Dermis microvascular lymphatic vessel endothelial cell (primary cell): ENCODE measurements at places on chromosomes 4 and X. TPM values are rescaled to one million over a fixed set of nuclear protein-coding genes. Genes with fewer than 3 reads are reported as not detected.

Gene MAGEA6
- total RNA-seq = not detected in 2 replicates

Gene UGT2A1
- total RNA-seq = not detected in 2 replicates

Gene TKTL2
- total RNA-seq = not detected in 2 replicates

Gene FABP2
- total RNA-seq = not detected in 2 replicates

Gene AREG
- under 0.01 and 0.13 TPM in 2 replicates for total RNA-seq

Gene GATA1
- not detected in 2 replicates for total RNA-seq

Gene HSFX2
- total RNA-seq = 0.25 and 0.26 TPM in 2 replicates

GRCh38 chr4:184790826-184791225 is 34.9 kb downstream of the ACSL1 start:
- DNase-seq = no peak

DNA sequence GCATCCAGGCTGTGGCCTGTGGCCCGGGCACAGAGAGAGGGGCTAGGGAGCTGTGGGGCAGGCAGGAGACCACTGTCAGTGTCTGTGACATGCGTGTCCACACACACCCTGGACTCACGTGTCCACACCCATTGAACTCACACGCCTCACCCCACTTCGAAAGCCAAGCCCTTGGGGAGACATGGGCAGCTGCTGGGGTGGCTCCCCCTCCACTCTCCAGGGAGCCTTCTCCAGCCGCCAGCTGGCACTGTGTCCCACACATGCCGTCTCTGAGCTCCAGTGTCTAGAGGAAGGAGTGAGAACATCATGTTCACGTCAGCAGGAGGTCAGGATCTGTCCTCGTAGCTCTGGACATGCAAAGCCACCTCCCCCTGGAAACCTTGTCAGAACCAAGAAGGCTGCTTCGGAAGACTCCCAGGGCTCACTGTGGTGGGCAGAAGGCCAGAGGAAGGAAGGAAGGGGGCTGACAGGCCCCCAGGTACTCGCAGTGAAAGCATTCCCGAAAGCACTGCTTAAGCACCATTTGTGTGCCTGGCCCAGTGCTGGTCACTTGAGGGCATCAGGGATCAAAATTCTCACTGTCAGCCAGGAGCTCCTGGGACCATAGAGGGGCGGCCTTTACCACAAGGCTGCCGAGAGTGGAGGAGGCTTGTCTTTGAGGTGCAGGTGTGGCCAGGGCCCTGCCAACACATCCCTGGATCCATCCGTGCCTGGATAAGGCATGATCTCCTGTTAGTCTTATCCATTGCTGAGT is 61.4 kb downstream of the HTRA3 start:
- peak; percentile 35 for DNase-seq

DNA sequence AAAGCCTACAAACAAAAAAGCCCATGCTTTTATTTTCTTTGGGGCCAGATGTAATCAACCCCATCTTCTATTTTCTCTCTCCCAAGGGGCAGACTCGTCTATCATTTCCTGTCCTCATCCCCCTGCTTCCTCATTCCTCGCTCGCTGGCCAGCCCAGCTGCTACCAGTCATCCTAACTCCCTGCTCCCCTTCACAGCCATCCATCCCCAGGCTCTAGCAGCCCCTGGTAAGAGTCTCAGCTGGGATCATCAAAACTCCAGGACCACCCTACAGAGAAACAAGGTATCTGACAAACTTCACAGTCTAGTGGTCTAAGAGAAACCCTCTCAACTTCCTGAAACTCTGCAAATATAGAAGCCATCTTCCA is 23.6 kb downstream of the SH3KBP1 start:
- DNase-seq = no peak

GRCh38 chr4:67660418-67660817 is 40.5 kb downstream of the UBA6 start:
- no peak for DNase-seq

DNA sequence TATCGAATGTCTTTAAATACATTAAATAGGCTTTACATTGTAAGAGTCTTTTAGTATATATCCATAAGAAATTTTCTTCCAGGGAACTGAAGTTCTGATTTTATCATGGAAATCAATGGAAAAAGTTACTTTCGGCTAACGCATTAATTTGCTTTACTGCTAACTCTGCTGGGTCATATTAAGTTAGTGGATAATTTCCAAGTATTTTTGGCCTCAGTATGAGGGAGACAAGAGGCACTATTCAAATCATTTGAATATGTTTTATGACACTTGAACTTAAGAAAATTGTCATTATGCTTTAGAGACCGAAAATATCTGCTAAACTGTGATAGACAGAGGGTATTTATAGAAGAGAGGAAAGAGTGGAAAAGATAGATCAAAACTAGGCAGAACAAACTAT is 237.5 kb downstream of the PCDH7 start:
- no peak for DNase-seq

- no peak for DNase-seq
Observed at GRCh38 chr4:159400558-159401225, 297.8 kb downstream of the RAPGEF2 start.

DNA sequence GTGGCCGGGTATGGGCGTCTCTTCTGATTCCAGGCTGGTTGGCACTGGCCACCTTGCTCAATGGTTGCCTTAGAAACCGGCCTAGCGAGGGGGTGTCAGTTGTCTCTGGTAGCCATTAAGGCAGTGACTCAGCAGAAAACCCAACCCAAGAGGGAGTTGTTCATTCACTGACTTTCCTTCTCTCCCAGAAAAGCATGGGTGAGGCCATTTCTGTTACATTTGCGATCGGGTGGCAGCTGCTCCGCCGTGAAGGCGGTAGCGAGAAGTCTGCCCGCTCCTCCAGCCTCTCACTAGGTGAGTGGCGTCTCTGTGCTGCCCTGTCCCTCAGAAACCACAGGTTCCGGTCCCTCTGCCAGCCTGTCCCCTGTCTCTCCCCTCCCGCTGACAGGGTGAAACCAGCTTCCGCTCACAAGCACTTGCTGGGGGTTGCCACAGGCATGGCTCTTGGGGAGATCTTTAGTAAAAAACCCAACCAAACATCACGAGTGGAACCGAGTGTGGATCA is 17.4 kb downstream of the IRAK1 start:
- DNase-seq = no peak

DNA sequence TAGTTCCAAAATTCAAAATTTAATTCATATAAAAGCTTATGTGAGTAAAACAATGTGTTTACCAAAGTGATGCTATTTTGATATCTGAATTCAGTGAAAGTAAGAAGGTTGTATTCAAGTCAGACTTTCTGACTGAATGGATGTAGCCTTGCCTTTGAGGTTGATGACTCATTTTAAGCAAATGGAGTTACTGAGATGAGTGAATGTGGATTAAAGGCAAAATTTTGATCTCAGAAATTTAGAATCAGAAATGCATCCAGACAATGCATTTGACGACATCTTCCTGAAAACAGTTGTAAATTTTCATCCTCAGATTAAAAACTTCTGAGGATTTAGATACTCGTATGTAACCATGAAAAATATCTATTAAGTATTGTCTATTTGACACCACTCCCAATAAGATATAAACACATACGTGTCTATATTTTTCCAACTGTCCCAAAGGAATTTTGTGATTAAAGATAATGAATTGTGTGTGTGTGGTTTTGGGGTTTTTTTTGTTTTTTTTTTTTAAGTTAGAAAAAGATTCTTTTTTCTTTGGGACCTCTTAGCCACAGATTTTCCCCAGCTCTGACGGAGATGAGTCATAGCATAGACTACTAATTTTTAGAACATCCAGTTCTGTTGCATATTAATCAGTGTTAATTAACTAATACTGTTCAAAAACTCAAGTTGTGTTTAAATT is 34.4 kb downstream of the NFKB1 start:
- no peak for DNase-seq

DNA sequence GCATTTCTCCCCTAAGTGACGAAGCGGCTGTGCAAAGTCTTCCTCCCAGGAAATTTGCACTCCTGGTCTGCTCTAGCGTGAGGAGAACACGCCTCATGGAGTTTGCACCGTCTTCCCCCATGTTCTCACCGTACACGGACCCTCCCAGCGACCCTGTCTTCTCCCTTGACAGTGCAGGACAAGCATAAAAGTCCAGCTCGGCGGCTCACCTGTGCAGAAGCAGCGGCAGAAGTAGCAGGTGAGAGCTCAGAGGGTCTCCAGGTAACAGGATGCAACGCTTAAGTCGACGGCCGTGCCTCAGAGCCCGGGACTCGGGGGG is 314 bp downstream of the P2RY8 start:
- DNase-seq = no peak

- DNase-seq = no peak
Observed at GRCh38 chr4:8610858-8611616, 18.5 kb downstream of the CPZ start.

DNA sequence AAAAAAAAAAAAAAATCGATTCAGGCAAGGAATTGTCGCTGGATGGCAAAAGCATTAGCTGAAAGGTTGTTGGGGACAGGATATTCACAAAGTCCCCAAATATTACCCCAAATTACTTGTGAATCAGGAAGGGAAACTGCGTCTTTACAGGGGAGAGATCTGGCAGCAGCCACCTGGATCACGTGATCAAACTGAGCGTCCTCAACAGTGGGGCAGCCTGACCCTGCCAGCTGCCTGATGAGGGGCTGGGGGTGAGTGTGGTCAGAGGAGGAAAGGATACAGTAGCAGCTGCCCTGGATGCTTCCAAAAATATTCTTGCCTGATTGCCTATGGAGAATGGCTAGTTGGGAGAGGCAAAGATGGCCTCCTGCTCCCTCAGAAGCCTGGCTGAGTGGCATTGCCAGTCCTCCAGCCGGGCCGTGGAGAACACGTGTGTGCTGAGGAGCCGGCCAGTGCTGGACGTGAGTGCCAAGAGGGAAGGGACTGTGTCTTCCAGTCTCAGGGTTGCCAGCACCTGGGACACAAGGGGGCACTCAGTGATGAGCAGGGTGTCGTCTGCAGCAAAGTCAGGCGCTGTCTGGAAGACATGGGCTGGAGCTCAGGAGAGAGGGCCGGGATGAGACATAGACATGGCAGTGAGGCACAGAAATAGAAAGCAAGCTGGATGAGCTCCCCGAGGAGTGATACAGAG is 3.0 kb upstream of the LAGE3 start:
- no peak for DNase-seq

GRCh38 chr4:1115528-1116293 is 2.3 kb upstream of the RNF212 start:
- no peak for DNase-seq

GRCh38 chr4:118712872-118713271 is 27.7 kb downstream of the METTL14 start:
- DNase-seq = no peak

- no peak for DNase-seq
Observed at GRCh38 chrX:28487818-28488217, 99.4 kb upstream of the IL1RAPL1 start.

GRCh38 chrX:18360867-18361266 is 6.4 kb upstream of the SCML2 start:
- DNase-seq = no peak

DNA sequence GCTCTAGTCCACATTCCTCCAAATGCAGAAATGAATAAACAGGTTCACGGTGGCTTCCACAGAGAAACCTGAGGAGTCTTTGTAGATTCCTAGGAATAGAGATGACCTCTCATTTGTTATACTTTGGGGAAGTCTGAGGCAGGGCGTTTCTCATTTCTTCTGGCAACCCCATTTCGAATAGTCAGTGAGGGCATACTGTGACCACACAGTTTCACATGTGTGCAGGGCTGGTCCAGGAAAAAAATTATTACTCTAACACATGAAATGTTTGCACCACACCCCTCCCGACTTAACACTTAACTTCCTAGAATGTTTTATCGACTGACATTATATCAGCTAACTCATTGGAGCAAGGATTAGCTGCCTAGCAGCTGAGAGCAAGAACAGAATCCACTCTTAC is 12.0 kb downstream of the FRMD7 start:
- no peak for DNase-seq

GRCh38 chr4:84874619-84875018 is 91.9 kb downstream of the WDFY3 start:
- no peak for DNase-seq

GRCh38 chrX:49300703-49301102 is 2.7 kb upstream of the GAGE10 start:
- no peak for DNase-seq

DNA sequence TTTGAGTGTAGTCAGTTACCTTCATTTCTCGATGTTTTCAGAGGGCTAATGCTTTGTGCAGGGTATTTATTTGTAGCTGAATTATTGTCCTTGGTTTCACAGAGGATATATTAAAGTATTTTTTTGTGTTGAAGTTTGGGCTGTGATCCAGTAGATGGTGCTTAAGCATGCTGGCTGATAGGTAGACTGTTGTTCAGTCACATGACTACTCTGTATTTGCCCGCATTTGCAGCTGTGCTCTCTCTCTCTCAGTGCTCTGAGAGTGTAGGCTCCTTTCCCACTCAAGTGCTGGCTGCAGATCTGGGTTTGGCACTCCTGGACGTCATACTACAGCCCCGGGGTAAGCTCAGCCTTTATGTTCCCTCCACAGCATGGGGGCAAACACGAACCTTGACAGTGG is 21.7 kb downstream of the RAB40AL start:
- DNase-seq = no peak
